ENCODE measurements at places on chromosomes 16 and 17. TPM values are rescaled to one million over a fixed set of nuclear protein-coding genes. Genes with fewer than 3 reads are reported as not detected.
A peak's percentile ranks its signal among the peaks of the same experiment; 100 is the strongest.

DNA sequence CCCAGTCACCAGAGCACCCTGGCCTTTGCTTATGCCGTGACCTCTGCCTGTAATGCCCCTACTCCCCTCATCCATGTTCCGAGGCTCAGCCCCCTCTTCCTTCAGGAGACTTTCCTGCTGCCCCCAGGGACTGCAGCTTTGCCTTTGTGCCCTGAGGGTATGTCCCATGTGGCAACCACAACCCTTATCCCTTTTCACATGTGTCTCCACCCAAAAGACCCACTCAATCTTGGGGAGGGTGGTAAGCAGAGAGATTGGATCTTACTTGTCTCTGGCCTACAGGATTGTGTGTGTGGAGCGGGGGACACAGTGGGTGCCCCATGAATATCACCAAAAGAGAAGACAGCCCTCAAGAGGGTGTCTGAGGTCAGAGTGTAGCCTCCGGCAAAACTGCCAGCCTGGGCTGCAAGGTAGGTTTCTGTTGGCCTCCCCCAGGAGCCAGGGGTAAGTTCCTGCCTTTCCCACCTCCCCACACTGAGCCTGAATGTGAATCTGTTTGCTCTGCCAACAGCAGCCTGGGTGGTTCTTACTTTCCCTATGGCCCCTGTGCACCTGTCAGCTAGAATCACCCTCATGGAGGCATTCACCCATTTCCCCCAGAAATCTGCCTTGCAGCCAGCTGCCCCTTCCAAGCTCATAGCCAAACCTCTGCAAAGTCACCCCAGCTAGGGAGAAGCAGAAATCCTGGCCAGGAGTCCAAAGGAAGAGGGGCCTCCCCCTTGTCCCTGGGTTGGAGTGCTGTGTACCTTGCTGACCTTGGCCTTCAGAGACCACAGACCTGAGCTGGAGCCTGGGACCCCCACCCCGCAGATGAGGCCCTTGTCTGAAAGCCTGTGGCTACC lies 11.5 kb upstream of the C17orf113 start:
- no peak for DNase-seq

The NUPR1 gene
- total RNA-seq, result 15.3 TPM

DNA sequence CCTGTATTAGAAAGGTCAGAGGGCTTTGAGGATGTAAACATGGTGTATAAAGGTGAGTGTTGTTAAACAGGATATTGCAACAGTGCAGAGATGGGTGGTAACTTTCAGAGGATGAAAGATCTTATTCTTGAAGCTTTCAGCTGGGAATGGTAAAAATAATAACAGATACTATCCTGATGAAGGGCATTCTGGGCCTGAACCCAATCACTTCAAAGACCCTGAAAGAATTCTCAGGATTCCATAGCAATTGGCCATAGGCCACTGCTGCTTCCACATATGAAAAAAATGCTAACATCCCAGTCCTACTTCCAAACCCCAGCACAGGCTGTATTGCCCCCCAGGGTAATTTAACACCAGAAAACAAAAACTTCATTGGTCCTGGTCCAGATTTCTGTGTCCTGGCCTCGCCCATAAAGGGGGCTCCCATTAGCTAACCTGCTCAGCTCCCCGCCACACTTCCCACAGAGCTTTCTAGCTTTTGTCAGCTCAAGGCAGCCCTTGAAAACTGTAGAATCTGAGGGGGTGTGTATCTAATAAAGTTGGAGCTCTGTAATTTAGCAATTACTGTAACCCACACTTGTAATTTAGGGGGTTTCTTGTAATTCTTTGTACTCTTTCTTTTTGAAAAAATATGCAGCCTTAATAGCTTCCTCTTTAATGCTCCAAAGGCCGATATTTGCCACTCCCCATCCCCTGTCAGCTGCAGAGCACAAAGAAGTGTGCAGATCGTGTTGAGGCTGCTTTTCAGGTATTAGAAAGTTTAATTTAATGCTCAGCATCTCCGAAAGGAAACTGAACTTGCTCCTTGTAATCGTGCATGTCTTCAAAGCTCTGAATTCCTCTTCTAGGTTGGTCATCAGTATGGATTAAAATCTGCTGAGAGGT lies 371.5 kb downstream of the SEC14L1 start:
- no peak for DNase-seq

GRCh38 chr16:67192781-67193361 lies 916 bp downstream of the E2F4 start:
- no peak for DNase-seq

DNA sequence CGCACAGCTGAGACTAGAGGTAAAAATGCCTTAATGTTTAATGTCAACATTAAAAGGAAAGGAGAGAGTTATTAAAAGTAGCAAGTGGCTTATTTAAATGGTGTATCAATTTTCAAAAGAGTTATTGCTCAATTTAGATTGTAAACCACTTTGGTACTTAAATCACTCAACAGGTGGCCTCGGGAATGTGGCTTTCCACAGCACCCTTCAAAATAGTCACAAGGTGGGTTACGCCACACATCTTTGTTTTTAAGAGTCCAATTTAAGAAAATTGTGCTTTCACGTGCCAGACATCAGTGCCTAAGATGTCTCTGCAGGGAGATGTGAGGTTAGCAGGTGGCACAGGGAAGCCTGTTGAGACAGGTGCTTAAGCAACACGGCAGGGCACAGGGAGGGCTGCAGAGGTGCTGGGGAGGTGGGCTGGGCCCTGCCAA lies 27.5 kb upstream of the ADCY7 start:
- DNase-seq, result no peak

The CACNG5 gene
- not detected for total RNA-seq

The KRTAP2-3 gene
- total RNA-seq, result not detected

DNA sequence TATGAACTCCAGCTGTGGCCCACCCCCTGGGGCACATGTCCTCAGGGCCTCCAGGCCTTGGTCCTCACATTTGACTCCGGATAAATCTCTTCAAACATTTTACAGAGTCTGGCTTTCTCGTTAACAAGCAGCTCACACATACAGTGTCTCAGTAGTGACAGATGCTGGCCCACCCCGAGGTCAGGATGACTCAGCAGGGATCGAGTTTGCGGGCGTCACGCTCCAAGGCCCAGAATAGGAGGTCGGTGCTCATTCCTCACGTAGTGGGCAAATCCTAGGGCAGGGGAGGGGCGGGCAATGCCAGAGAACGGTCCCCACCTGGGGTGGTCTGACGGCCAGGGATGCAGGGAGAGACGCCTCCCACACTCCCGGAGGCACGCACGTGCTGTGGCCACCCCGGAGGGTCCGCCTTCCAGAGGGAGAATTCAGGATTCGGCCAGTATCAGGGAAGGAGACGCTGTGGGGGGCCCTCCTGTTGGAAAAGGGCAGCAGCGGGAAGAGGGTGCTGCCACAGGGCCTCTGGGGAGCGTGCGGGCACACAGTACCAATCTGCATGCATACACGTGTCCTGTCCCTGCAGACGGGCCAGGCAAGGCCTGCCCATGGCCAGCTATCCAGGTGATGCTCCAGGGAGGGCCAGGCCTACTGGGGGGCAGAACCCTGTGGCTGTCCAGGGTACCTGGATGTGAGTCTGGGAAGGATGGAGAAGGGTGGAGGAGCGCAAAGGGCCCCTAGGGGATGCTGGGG lies 8.6 kb downstream of the SLC7A5 start:
- DNase-seq, result no peak

DNA sequence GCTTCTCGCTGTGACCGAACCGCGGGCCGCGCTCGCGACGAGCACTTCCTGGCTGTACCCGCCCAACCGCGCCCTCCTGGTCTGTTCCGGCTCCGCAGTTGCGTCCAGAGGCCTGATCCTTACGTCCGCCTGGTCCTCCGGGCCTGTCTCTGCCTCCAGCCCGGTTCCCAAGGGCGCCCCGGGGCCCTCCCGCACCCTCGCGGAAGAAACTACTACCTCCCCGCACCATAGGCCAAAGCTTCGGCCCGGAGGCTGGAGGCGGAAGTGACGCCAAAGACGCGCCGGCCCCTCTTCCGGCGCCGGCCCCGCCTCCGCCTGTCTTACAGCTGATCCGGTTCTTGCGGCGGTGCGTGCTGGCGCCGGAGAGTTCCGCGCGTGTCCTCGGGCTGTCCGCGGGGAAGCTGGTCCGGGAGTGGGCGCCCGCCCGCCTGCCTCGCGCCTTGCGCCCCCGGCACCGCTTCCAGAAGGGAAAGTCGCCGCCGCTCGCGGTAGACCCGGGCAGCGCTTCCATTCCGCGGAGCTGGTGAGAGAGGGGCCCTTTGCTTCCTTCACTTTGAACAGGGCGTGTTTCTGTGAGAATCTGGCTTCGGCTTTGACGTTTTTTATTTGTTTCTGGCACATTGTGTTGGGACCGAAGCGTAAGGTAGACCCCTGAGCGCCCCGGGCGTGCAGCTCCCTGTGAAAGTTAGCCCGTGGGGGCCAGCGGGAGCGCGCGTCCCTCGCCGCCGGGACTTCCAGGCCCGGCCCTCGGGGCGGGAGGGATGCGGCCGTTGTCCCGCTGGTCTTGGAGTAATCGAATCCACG lies at the start of gene ZNF778:
Gene ZNF778, plus strand, starts transcription at position 316 of the 804 bp plus-strand sequence. CDS start 3,425 bp downstream, outside the sequence.
- DNase-seq, result peak; percentile 86

The MAPT gene
- 1.8 TPM for total RNA-seq

DNA sequence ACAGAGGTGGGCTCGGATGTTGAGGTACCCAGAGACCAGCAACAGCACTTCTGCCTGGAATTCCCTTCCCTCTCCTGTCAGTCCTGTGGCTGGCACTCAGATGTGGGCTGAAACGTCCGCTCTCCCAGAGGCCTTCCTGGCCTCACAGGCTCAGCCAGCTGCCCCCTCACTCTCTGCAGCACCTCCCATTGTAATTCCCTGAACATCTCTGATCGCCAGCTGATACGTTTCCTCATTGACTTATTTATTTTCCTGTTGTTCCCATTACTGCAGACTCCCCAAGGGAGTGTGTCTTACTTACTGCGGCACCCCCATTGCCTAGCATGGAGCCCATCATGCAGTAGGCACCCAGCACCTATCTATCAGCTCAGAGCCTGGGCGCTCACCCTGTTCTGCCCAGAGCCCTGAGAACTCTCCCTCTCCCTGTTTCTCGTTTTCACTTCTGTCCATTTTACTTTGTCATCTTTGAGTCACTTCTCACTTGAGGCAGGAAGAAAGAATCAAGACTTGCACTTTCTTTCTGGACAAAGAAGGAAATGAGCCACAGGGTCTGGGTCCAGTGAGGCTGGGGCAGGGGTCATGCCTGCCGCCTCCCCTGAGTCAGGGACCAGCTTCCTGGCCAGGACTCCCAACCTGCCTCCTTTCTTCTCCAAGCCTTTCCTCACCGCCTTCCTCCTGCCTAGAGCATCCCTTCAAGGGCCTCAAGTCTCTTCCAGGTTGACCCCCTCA lies 10.2 kb downstream of the CDH5 start:
- DNase-seq, result no peak
